NCI-H510A treated with DMSO at 0.1 percent for 48 hours (cell line): ENCODE measurements at places on chromosomes 11 and 22.

GRCh38 chr11:47394050-47394321 lies 14.4 kb upstream of the SLC39A13 start:
- DNase-seq, result no peak

DNA sequence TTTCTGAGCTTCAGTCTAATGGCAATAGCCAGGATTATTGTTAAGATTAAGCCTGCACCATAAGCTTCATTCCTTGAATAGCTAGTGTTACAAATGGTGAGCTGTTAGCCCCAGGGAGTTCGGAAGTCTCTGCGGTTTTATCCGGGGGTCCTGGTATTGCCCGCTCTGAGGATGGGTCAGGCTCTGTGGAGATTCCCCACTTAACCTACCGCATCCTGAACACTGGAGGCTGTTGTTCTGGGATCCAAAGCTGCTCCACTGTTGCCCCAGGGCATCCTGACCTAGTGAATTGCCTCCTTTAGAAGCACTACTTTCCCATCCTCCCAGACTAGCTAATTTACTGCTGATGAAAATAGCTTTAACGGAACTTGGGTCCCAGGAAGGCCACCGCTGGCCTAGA lies 14.5 kb upstream of the PEX26 start:
- DNase-seq, result no peak

DNA sequence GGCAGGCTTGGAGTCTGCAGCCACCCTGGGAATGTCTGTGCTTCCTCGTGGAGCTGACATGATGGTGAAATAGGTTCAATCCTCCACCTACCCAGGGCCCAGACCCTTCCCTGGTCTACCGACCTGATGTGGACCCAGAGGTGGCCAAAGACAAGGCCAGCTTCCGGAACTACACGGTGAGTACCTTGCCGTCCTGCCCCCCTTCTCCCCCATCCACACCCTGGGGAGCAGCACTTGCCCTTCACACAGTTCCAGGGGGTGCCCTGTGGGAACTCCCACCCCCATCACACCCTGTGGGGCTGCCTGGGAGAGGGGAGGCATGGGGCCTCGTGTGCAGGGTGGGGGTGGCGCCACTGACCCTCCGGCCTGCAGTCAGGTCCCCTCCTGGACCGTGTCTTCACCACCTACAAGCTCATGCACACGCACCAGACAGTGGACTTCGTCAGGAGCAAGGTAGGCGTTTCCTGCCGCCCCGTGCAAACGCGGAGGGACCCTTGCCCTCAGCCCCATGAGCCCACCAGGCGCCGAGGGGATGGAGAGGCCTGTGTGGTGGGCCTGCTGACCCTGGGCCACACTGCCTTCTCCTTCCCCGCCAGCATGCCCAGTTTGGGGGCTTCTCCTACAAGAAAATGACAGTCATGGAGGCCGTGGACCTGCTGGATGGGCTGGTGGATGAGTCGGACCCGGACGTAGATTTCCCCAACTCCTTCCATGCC lies 789 bp downstream of the MIOX start:
- no peak for DNase-seq

- DNase-seq, result no peak
These were observed 374.6 kb downstream of the CTTN start for GRCh38 chr11:70772950-70773349.

GRCh38 chr11:2725368-2726300 lies 25.8 kb upstream of the KCNQ1OT1 start:
- DNase-seq, result no peak
